ENCODE measurements at places on chromosomes 11 and 22.

GRCh38 chr22:49992921-49993648 is 19.5 kb downstream of the IL17REL start:
- DNase-seq, result peak; percentile 74

- no peak for DNase-seq
Measured at GRCh38 chr11:122703541-122704272, 48.2 kb downstream of the UBASH3B start.

- DNase-seq, result no peak
Measured at GRCh38 chr11:20865161-20865560, 195.8 kb downstream of the NELL1 start.

DNA sequence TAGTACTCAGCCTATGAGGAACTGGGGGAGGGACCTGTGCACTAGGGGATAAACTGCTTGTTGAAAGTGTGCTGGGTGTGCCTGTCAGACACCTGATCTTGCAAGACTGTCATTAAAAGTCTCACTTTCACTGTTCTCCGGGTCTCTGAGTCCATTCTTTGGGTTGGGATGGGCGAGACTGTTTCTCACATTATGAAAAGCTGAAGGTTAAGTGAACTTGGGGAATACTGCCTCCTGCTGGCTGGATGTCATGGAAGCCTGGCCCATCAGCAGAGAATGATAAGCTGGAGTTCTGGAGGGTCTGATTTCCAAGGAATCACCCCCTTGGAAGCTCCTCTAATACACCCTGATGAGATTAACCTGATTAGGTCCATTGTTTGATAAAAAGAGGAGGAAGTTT is 9.0 kb upstream of the VPREB1 start:
- peak; percentile 56 for DNase-seq

DNA sequence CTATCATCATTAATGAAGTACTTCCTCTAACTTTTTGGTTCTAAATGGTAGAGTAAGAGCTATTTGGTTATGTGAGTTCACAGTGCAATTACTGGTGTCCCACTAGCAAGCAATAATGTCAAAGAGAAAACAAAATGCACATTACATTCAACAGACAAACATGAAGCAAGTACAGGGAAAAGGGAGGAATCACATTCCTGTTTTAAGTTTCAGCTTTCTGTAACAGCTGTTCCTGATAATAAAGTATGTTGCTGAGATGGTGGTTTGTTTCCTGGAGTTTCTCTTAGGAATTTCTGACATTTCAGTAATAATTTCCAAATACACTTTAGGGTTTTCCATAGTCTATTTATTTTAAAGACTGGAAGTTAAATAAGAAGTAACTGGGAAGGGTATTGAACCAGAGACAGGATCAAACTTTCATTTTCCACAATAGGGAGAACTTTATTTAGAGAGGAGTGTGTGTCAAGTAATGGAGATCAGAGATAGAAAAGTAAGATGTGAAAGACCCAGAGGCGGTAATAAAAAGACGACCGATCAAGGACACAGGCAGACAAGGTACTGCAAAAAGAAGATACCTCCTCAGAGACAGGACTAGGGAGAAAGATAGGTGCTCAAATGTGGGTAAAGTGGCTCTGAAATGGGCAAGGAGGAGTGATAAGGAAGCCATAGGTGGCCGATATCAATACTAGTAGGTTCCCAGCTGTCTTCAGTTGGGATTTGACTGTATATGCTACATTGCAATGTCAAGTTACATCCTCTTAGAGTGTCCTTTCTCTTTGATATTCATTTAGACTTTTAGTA is 20.8 kb upstream of the CLNS1A start:
- no peak for DNase-seq

- DNase-seq, result no peak
Measured at GRCh38 chr11:2193099-2193887, 21.7 kb upstream of the TH start.

DNA sequence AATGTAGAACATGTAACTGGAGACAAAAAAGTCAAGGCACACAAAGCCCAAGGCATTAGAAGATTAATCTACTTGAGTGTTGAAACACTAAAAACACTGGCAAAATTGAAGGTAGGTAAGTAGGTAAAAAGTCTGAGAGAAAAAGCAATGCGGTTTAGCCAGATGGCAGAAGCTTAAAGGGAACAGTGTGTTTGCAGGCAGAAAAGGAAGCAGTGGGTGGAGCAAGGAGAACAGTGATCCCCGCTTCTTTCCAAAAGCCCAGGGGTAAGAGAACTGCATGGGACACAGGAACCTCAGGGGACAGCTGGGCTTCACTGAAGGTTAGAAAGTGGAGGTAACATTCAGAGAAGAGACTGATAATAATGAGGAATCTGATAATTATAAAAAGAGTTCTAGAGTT is 16.0 kb downstream of the MRE11 start:
- no peak for DNase-seq

DNA sequence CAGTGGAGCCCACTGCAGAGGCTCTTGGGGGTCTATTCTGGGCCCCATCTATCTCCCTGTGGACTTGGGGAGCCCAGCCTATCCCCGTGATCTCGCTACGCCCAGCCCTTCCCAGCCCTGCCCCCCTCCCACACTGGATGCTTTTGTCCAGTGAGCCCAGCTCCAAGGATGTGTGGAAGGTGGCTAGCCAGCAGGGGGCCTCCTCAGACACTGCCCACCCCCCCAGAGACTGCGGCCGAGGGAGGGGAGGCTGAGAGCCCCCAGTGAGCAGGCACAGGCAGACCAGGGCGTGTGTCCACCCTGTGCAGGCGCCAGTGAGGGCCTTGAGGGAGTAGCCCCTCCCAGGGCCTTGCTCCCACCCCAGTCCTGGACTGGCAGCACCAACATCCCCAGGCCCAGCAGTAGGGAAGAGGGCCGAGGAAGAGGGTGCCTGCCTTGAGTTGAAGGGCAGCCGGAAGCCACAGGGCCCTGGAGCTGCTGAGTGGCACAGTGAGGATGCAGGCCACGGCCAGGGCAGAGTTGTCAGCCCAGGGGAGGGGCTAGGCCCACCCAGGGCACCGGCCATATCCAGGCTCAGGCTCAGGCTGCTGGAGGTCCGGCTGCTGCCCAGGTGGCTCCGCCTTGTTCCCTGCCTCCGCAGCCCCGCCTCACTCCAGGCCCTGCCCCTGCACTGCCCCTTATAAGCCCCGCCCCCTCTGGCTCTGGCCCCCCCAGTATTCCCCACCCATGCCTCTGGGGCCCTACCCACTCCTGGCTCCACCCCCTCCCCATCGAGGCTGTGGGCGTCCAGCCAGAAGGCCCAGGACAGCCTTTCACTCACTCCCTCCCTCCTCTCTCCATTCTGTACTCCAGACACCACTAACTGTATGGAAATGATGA is 28.0 kb downstream of the MOB2 start:
- no peak for DNase-seq

DNA sequence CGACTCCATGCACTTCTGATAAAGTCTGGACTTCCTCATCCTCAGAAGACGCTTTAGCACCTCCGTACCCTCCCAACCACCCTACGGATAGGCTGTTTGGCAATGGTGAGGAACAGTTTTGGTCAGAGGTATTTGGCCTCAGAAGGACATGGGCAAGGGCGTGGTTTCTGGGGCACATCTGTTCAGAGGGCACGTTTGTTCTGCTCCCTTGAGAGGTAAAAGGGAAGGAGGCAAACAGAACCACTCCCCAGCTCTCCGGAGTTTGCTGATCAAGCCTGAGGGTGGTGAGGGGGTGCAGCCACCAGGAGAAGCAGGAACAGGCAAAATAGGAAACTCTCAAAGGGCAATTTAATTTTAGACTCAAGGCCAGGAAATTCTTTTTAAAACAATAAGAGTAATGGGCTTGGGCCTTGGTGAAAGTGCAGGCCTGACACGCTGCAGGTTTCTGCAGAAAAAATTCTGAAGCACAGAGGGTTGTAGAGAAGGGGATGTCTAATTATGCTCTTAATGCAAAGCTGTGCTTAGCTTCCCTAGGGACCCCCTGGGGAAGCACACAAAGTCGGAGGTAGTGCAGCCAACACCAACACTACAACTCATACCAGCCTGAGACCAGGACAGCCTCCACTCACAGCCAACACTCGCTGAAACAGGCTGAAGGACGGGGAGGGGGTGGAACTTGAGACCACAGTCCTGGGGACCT is 23.3 kb downstream of the ETS1 start:
- DNase-seq, result no peak

- no peak for DNase-seq
Measured at GRCh38 chr22:28792491-28793383, 7.6 kb downstream of the XBP1 start.

DNA sequence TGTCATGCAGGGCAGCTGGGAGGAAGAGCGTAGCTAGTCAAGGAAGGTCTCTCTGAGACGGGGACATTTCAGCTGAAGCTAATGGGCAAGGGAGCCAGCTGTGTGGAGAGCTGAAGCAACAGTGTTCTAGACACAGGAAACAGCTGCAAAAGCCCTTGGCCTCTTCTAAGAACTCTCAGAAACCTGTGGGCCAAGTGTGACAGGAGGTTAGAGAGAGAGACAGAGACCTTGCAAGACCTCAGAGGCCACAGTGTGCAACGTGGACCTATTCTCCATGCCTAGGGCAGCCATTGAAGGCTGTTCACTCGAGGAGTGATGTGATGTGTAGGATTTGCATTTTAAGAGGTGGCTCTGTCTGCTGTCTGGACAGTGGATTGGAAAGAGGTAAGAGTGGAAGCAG is 48.7 kb upstream of the TNRC6B start:
- DNase-seq, result no peak

- DNase-seq, result peak; percentile 45
Measured at GRCh38 chr22:29154364-29155048, 51.2 kb upstream of the EMID1 start.

- no peak for DNase-seq
Measured at GRCh38 chr22:20590477-20591294, 83.3 kb downstream of the MED15 start.

DNA sequence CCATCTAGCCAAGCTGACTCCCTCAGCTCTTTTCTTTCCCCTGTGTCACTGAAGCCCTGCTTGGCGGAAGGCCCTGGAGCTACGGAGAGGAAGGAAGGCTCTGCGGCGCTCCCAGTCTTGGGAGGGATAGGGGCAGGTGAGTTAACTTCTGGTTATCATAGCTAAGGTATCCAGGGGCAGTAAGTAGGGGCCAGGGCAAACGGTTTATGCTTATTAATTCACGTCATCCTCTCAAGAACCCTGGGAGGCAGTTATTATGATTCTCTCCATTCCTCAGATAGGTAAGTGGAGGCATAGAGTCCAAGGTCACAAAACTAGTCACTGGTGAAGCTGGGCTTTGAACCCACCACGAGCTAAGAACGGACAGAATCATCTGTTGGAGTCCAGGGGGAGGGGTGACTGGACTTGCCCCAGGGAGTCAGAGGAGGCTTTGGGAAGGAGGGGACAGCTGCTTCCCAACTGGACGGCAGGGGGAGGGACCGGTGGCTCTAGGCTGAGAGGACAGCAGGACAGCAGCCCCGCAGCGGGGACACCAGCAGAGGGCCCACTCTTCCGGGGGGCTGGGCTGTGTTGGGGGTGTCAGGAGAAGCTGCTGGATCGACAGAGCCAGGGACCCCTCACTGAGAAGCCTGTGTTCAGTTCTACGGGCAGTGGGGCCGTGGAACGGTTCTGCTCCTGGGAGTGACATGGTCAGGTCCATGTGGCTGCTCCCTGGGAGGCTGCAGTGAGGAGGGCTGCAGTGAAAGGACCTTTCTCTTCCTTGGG is 3.5 kb downstream of the BAIAP2L2 start:
- no peak for DNase-seq

DNA sequence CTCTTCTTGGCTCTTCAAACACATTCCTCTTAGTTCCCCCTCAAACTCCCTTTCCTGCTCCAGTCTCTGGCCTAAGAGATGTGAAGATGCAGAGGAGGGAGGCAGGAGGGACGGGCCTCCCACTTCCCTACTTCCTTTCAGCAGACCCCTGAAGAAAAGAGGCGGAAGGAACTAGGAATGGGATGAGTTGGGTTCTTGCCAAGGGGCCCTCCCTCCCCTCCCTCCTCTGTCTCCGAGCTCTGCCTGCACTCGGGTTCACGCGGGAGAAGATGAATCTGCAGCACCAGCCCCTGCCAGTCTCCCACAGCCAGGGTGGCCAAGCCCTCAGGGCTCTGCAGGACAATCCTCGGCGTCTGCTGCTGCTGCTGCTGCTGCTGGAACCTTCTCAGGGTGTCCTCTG is 24.3 kb upstream of the PKNOX2 start:
- DNase-seq, result no peak

DNA sequence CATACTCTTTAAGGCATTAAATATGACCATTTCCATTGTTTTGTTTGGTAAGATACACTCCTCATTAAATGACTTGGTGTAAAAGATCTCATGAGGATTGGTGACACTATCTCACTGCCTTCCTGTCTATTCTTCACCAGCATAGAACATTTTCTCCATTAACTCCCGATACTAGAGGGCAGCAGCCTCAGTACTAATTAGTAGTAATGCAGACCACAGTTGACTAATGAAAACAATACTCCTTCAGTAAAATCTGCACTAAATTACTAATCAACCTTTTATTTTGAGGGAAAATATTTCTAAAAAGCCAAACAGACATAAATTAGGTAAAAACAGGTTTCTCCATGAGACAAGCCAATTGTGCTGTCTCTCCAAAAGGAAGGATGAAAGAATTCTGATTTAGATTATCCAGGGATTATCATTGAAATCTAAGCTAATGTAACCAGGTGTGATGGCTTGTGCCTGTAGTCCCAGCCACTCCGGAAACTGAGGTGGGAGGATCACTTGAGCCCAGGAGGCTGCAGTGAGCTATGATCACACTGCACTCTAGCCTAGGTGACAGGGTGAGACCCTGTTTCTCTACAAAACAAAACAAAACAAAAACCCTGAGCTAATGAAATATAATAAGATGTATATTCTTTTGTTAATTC is 9.4 kb downstream of the PGM2L1 start:
- peak; percentile 57 for DNase-seq

GRCh38 chr11:70717936-70718595 is 319.7 kb downstream of the CTTN start:
- no peak for DNase-seq

DNA sequence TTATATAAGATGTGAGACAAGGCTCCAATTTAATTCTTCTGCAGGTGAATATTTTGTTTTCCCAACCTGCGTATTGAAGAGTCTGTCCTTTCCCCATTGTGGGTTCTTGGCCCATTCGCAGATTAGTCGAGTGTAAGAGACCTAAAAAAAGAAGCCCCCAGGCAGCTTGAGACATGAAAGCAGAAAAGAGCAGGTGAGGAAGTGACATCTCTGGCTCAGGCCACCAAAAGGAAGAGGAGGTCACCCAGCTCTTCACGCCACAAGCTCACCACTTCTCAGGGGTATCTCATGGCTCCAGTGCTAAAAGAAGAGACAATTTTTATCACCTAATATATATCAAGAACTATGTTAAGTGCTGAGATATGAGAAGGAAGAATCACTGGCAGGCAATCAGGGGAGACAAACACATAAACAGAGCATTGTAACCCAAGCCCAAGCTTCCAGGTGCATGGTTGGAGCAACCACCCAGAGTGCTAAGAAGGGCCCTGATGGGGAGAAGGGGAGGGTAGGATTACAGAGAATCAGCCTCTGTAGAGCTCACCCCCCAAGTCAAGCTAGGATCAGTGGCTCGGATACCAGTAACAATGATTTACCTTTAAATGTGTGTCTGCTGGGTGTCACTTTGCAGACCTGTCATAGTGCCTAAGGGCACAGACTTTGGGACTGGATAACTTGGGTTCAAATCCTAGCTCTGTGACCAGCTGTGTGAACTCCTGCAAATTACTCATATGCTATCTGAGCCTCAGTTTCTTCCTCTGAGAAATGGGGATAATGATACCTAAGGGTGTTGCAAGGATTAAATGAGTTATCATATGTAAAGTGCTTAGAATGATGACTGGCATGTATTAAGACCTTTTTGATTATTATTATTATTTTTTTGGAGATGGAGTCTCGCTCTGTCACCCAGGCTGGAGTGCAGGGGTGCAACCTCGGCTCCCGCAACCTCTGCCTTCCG is 39.2 kb downstream of the MCHR1 start:
- DNase-seq, result no peak

- no peak for DNase-seq
Measured at GRCh38 chr22:48580481-48580970, 1247.1 kb downstream of the BRD1 start.
